ENCODE measurements at places on chromosomes 6 and 20.

- no peak for DNase-seq
Measured at GRCh38 chr6:67393356-67393755, 1241.7 kb upstream of the ADGRB3 start.

DNA sequence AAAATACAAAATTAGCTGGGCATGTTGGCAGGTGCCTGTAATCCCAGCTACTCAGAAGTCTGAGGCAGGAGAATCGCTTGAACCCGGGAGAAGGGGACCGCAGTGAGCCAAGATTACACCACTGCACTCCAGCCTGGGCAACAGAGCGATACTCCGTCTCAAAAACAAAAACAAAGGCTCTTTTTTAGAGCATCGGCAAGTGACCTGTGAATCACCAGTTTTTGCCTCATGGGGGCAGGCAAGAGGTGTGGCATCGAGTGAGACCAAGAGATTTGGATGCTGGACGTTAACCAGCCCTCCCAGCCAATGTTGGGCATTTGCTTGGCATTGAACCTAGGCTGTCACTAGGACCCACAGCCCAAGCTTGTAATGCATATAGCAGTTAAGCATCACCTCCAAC lies 14.6 kb upstream of the CDK5RAP1 start:
- DNase-seq: no peak

DNA sequence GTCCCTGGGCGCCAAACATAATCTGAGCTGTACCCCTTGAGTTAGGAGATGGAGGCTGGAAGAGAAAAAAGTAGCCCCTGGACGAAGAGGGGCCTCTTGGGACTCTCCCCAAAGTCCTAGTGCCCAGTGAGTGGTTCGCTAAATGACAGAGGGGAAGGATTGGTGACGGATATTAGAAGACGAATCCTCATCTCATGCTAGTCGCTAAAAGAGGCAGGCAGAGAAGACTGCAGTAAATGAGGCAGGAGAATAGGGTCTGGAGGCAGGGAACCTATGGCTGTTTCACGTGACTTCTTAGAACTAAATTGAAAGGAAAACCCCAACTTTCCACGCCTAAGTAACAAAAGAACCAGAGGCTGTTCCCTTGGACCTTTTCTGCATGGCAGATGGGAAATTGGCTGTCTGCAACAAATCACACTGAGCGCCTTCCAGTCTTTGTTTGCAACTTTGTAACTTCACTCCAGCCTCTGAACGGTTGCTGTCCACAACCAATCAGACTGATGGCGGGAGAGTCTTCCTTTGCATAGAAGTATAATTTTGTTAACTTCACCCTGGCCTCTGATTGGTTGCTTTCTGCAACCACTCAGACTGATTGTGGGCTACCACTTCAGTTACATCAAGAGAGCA lies 731 bp upstream of the RBL1 start:
- no peak for DNase-seq

DNA sequence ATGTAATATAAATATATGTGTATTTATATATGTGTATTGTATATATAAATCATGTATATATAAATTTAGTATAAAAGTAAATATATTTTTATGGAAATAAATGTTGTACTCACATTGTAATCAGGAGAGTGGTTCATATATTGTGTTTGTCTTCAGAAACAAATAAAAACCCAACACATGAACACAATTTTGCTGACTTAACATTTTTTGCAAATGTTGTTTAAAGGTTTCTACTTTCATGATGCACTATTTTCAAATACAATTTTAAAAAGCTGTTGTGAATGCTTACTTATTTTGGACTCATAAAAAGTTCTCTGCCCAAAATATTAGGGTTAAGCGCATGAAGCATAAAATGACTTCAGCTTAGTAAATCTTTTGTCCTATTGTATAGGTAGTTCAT lies 24.0 kb upstream of the PHF3 start:
- no peak for DNase-seq

DNA sequence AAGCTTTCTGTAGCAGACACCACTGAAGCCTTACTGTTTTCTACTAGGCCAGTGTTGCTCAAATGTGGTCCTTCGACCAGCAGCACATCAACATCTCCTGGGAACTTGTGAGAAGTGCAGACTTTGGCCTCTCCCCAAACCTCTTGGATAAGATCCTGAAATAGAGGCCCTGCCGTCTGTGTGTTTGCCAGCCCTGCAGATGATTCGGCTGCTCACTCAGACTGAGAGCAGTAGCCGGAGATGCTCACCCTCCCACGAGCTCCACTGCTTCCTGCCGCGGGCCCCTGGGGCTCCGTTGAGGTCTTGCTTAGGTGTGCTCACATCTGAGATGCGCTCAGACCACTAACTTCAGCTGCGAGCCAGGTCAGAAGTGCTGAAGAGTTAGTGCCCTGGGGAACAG lies 129.5 kb upstream of the SSTR4 start:
- no peak for DNase-seq

GRCh38 chr6:138161338-138162110 lies at the start of gene ARFGEF3:
Gene ARFGEF3, plus strand, starts transcription at chr6:138161939. Its CDS starts 148 bp downstream, at chr6:138162087.
- no peak for DNase-seq

DNA sequence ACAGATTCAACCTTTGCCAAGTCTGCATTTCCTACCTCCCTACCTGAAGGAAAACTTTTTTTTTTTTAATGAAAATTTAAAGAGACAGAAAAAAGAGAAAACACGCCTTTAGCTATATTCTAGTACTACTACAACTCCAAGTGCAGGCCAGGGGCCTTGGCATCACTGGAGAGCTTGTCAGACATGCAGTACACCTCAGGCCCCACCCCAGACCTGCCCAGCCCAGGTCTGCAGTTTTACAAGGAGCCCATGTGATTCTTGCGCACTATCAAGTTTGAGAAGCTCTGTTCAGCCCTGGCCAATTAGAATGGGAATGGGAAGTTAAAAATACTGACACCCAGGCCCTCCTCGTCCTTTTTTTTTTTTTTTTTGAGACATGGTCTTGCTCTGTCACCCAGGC lies 85.0 kb downstream of the NFATC2 start:
- DNase-seq: no peak

DNA sequence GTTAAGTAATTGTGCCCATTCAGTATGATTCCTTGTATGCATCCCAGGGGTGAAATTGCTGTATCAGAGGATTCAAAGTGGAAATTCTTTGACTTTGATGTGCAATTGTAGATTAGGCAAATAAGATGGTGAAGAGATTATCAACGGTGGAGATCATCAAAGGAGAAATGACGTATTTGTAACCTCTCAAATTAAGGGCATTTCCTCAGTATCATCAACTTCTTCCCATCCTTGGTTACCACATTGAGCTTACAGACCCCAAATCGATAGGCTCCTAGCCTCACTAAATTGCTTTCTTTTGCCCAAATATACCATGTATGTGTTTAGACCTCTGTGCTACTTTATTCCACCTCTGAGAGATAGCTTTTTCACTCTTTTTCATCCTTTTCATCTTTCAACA lies 213.1 kb upstream of the ZFP64 start:
- no peak for DNase-seq

- DNase-seq: no peak
Measured at GRCh38 chr20:59371431-59371830, 71.0 kb downstream of the EDN3 start.

GRCh38 chr6:79180052-79180451 lies 54.4 kb downstream of the HMGN3 start:
- DNase-seq: no peak

DNA sequence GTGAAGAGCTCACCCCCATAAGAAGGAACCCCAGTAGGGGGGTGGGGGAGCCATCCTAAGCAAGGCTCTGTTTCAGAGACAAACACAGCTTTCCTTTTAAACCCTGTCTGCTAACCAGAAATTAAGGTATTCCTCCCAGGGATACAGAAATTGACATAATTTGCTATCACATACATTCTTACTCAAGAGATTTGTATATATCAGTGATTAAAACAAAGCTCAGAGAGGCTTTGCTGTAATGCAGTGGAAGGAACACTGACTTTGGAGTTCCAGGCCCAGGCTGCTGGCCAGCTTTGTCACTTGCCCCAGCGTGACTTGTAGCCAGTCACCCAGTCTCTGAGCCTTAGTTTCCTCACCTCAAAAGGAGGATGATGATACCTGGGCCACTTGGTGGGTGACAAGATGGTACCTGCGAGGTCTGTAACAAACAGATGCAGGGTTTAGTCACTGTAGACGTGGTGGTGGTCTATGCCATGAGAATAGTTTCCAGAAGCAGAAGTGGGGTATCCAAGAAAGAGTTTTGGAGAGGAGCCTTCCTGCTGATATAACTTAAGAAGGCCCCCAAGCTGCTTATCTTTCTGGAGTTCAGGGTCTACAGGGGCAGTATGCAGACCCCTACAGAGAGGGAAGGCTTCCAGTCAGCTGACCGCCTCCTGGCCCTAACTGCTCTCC lies 3.2 kb upstream of the FOXF2 start:
- DNase-seq: no peak
